ENCODE measurements at places on chromosomes 3 and 15.

GRCh38 chr3:184448321-184449160, 68.7 kb downstream of the CHRD start:
- DNase-seq, result no peak

DNA sequence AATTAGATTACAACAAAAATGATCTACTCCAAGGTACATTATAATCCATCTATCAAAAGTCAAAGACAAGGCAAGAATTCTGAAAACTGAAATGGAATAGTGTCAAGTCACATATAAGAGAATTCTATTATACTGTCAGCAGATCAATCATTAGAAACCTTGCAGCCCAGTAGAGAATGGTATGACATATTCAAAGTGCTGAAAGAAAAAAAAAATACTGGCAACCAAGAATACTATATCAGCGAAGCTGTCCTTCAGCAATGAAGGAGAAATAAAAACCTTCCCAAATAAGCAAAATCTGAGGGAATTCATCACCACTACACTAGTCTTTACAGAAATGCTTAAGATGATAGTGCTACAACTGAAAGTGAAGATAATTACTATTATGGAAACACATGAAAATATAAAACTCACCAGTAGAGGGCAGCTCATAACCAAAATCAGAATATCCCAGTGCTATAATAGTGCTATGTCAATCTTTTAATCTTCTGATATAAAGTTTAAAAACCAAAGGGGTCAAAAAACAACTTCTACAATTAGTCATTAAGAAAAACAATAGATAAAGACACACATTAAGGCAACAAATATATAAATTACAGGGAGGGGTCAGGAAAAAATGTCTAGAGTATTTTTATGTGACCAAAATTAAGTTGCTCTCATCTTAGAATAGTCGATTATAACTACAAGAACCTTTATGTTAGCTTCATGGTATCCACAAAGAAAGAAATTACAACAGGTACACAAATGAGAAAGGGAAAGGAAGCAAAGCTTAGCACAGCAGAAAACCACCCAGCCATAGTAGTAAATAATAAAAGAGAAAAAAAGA, 190.7 kb upstream of the CNTN6 start:
- DNase-seq, result no peak

DNA sequence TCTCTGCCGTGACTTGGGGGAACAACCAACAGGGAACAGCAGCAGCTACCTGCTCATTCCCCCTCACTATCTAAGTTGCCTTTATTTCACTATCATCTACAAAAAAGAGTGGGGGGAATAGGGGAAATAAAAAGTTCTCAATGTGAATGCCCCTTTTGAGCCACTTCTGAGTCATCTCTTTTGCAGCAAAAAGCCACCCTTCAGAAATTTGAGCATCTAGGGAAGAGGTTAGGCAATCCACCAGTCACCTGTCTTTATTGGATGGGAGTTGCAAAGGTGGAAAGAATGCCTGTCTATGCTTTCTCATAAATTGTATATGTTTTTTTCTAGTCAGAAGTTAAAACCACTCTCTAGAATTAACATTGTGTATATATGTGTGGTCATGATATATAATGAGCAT, 41.1 kb downstream of the GPD1L start:
- no peak for DNase-seq

DNA sequence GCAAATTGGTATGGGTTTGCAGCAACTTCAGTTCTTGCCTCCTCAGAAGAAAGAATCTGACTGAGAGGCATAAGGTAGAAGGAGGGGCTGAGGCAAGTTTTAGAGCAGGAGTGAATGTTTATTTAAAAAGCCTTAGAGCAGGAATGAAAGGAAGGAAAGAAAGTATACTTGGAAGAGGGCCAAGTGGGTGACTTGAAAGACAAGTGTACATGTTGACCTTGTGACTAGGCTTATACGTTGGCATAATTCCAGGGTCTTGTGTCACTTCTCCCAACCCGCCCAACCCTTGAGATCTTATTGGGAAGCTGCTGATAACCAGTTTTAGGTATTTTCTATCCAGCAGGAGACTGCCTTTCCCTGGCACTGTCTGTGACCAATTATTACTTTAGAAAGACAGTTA, 436.9 kb upstream of the ZNF717 start:
- DNase-seq, result no peak

DNA sequence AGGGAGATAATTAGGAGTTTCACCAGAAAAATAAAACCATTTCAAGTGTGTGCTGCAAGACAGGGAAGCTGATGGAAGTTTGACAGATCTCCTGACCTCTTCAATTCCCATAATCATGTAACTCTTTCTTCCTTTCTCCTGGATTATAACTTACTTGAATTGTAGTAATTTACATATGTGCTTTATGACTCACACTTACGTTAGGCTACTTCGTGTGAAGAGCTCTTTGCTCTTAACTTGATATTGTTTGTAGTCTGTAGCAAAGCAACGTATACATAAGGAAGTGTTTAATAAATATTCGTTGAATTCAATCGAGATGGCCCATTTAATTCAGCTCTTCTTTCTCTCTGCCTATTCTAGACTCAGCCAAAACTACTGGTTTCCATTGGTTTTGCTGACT, 23.5 kb downstream of the ROBO2 start:
- no peak for DNase-seq

DNA sequence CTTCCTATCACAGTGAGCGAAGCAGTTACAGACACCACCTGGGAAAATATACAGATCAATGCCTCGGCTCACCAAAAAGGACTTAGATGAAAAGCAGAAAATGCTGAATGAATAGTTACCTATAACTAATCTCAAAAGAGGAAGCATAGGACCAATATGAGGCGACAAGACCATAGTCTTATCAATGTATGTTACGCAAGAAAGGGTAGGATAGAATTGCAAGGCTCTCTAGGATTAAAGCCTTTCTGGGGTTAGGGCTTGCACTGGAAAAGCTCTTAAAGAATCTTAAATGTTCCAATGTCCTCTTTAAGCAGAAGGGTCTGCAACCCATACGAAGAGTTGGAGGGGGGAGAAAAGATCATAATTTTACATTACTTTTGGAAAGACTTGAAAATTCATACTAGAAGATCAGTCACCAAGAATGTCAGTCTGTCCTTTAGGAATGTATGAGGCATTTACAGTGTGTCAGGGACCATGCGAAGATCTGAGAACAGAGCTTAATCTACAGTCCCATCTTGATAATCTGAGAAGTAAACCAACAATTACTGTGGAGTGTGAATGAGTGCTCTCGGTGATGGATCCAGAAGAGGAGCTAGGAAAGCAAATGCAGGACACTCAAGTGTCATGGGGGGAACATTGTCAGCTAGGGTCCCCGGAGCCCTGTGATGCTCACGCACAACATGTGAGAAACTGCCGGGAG, 185.9 kb downstream of the GREM1 start:
- DNase-seq, result no peak

DNA sequence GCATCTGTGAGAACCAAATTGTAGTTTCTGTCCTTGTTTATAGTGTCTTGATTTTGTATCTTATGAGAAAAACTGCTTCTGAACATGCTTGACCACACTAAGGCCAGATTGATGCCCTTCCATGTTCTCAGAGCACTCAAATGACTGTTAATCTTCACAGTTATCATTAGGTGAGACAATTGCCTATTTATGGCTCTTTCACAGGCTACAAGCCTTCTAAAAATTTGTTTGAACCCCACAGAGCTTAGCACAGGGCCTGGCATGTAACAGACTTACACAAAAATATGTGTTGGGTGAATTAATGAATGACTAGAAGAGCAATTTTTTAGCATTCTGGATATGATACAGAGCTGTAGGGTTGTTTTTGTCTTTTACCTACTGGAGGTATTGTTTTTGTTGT, 43.1 kb downstream of the BTLA start:
- DNase-seq, result no peak

GRCh38 chr3:160402221-160403027, 3.0 kb downstream of the SMC4 start:
- DNase-seq, result no peak

- DNase-seq, result no peak
These were observed 85.1 kb downstream of the PDCD6IP start for GRCh38 chr3:33883538-33883950.

DNA sequence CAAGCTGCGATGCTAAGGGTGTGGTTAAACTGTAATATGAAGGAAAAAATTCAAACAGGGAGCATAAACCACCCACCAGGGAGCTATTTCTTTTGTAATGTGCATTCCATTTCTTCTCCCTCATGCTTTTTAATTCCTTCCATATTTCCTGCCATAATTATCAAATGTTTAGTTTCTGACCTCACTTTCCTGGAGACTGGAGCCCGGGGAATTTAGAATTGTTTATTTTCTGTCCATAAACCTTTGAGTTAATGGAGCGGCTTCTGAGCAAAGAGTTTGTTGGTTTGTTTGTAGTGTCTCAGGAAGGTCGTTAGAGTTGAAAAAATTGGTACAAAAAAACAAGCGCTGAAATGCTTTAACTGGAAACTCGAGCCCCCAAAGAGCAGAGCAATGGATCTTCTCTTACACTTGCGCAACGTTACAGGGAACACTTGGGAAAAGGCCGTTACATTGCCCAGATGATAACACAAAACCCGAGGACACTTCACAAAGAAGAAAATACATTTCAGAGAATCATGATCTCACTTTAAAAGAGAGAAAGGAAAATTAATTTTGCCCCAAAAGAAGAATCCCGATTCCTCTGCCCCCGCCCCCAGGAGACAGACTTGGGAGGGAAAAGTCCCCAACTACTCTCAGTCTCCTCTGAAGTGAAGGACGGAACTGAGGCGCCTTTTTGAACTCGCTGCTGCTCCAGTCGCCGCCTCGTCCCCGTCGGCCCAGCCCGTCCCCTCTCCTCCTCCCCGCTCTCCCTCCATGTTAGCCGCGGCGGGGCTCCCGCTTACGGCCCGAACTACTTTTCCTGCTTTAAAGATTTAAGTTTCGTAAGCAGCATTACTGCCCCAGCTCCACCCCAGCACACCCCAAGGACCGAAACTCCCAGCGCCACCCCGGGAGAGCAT, 842 bp downstream of the FSTL1 start:
- DNase-seq, result no peak
